ENCODE measurements at places on chromosomes 13 and 19.

DNA sequence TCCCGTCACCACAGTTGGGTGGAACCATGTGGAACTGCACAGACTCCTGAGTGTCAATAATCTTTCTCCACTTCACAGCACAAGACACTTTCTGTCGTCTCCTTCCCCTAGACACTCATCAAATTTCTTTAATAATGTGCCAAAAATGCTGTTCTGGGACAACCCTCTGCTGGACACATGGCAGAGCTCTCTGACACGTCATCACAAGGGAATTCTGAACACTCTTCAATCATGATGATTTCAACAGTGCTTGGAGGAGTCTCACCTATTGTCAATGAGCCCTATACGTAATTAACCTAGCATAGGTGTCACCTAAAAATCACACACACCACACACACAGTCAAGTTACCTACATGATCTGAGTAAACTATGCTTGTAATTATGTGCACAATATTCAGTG, 141.3 kb downstream of the STOML3 start:
- DNase-seq, result no peak

DNA sequence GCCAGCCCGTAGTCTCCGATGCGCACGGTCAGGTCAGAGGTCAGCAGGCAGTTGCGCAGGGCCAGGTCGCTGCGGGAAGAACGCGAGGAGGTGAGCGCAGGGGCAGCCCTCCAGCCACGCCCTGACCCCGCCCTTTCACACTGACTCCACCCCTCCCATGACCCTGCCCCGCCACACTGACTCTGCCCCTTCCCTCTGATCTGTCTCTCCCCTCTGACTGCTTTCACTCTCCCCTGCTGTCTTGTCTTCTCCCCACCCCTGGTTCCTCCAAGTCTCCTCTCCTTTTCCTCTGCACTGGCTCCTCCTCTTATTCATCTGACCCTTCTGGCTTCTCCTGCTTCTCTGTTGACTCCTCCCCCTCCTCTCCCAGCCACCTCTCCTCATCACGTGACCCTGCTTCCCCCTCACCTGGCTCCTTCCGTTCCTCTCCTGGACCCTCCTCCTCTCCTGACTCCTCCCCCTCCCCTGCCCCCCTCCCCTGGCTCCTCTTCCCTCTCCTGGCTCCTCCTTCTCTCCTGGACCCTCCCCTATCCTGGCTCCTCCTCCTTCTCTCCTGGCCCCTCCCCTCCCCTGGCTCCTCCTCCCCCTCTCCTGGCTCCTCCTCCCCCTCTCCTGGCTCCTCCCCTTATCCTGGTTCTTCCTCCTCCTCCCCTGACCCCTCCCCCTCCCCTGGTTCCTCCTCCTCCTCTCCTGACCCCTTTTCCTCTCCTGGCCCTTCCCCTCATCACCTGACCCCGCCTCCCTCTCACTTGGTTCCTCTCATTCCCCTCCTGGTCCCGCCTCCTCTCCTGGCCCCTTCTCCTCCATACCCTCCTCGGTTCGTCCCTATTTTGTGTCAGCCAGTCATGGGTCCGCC, 9.9 kb downstream of the LMTK3 start:
- no peak for DNase-seq

DNA sequence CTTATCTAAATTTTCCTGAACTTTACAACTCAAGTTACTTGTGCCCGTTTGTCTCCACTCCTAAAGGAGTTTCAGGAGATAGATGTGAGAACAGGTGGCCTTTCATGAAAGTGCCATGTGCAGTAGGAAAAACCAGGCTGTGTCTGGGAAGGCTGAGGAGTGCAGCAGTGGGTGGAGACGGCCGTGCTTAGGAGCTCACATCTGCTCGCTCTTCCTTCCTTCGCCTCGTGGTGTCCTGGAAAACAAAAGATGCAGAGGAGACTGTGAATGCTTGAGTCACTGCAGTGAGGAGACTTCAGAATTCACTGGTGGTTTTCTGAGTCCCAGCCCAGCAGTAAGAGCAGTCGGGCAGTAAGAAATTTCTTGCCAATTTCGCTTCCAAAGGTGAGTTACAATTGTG, 138.4 kb upstream of the RNF113B start:
- DNase-seq, result no peak

GRCh38 chr19:56112313-56112709, 8.8 kb downstream of the ZNF787 start:
- no peak for DNase-seq

- peak; percentile 9 for DNase-seq
Observed at GRCh38 chr19:15129856-15130585, 22.8 kb downstream of the SYDE1 start.

DNA sequence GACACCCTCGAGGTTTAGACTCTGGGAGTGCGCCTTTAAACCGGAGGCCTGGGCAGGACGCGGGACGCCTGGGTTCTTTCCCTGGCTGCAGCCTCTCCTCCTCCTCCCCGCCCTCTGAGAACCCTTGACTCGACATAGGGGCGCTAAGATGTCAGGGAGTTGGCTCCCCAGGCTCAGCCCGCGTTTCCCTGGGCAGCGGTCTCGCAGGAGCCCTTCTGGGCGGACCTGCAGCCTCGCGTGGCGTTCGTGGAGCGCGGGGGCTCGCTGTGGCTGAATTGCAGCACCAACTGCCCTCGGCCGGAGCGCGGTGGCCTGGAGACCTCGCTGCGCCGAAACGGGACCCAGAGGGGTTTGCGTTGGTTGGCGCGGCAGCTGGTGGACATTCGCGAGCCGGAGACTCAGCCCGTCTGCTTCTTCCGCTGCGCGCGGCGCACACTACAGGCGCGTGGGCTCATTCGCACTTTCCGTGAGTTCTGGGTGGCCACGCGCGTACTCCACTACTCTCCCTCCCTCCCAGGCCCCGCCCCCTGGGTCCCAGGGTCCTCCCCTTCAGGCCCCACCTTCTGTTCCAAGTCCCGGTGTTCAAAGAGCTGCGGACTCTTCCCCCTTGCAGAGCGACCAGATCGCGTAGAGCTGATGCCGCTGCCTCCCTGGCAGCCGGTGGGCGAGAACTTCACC, 1.3 kb downstream of the ICAM5 start:
- DNase-seq, result no peak

DNA sequence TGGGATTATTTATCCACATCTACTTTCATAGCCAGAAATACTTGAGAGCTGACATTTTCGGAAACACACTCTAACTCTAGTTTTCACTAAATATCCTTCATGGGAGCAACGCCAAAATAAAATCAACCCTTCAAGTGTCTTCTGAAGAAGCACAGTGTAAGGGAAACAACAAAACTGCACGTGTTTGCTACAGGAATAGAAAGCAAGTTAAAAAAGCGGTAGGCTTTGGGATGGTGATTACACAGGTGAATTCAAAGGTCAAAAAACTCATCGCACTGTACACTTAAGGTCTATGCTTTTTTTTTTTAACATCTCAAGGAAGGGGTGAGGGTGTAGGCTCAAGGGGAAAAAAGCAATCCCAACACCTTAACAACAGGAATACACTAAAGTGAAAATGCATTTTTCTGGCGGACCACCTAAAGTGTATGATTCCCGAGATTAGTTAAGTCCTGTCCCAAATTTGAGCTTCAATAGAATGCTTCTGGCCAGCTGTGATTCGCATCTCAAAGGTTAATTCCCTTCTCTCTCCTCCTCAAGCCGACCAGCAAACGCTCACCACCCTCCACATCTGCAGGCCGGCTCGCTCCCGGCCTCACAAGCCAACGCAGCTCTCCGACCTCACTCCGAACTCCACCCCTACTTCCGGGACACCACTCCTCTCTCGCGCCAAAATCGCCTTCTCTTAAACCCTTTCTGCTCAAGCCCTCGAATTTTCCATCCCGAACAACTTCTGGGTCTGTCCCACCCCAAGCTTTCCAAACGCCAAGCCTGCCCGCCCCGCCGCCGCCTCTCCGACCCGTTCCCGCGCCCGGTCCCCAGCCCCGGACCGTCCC, 1.1 kb downstream of the ARGLU1 start:
- no peak for DNase-seq

DNA sequence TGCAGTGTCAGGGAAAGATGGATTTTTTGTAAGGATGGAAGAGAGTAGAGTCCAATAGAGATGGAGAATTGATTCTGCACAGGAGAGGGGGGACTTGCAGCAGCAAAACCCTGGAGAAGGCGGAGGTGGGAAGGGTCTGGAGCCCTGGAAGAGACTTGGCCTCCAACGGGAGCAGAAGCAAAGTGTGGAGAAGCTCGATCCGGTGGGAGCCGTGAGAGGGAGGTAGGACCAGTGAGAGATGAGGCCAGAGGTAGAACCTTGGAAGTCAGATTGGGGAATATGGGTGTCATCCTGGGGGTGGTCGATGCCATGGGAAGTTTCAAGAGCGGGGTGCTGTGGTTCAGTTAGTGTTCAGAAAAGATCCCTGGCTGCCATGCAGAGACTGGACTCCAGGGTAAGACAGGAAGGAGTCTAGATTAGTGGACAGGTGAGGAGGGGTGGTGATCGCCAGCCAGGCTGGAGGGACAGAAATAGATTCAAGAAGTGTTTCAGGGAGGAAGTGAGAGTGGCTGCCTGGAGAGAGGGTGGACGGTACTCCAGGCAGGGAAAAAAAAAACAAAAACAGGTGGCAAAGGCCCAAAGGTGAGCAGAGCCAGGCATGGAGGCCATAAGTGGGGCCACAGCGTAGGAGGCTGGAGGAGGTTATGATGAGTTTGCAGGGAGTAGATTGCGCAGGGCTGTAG, 2.6 kb downstream of the PPP5C start:
- no peak for DNase-seq

Measured in stimulated activated CD4-positive, alpha-beta T cell treated with anti-CD3 and anti-CD28 coated beads, TNF-alpha, amount 100 ng/mL, for 1 hour (primary cell).